ENCODE measurements at places on chromosomes 5 and 9.

DNA sequence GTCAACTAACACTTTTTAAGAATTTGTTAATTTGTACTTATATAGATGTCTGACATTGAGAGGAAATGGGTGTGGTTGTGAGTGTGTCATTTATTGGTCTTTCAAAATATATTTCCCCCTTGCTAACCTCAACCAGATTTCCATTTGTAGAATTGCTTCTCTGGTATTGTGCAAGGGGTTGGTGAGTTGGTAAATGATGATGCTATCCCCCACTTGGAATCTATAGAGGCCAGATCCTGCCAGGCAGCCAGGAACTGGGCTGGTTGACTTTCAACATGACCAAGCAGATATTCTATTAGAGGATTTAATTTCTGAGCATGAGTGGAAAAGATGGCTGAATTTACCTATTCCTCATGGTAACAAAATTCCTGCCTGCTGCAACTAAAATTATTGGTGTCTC is 306.6 kb upstream of the KIF2A start:
- DNase-seq = no peak

- no peak for DNase-seq
Observed at GRCh38 chr9:78210841-78211301, 25.0 kb upstream of the CEP78 start.

GRCh38 chr5:1975898-1976765 is 93.4 kb upstream of the IRX4 start:
- no peak for DNase-seq

- no peak for DNase-seq
Observed at GRCh38 chr9:78544230-78544629, 247.3 kb downstream of the PSAT1 start.

DNA sequence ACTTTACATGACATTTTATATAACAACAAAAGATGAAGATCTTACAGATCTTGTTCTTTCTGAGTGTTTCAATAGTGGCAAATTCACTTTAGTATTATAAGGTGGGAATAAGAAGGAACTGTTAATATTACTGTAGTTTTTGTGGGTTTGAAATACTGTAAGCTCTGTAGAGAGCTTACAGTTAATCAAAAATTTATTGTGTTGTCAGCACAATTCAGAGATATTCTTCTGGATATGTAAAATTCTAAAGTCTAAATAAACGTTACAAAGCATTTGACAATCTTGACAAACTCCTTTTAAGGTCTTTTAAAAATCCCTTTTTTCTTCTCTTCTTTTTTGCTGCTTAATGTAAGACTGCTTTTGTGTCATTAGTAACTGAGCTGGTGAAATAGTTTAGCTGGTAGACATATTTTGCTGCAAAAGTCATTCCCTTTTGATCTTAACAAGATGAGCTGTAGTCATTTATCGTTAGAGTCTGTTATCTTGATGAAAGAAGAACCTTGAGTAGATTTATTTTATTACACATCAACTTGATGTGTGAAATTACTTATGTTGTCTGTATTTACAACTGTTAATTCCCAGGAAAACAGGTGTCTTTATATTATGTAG is 186.0 kb downstream of the WDR70 start:
- no peak for DNase-seq

DNA sequence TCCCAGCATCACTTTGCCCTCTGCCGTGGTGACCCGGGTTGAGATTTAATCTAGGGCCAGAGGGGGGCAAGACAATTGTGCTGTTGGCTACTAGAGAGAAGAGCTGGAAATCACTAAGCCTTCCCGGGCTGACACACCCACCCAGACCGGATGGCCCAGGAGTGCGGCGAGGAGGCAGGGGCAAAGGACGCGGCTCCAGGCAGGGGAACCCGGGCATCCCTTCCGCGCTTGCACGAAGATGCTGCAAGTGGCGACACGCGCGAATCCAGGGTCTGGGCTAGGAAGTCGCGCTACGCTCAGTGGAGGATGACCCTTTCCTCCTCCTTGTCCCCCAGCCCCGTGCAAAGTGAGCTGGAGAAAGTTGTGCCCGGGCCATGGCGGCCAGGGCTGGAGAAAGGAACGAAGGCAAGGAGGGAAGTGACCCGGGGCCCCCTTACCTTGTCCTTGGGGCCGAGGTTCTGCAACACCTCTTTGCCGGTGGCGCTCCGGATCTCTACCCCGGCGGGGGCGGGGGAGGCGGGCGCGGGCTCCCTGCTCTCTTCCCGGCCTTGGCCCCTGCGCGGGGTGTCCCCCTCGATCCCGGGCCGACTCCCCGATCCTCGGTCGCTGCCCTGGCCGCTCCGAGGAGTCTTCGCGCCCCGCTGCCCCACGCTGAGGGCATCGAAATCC is 693 bp downstream of the DPYSL3 start:
- DNase-seq = no peak

GRCh38 chr5:94471521-94471920 is 146.9 kb downstream of the KIAA0825 start:
- no peak for DNase-seq

DNA sequence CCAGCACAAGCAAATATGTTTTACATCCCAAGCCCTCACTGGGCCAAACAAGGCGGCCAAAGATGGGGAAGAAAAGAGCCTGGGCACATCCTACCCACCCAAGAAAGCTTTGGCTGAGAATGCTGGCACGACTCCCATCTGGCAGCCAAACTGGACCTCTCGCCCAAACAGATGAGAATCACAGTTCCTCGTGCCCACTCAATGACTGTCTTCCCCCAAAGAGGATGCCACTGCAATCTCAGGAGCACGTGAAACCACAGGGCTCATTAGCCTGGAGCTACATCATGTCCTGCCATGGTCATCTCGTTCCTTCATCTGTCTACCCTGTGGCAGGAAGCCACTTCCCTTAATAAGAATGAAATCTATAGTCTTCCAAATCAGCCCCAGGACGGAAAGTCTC is 536.8 kb downstream of the BNC2 start:
- no peak for DNase-seq

GRCh38 chr9:36110434-36110833 is 26.1 kb upstream of the GLIPR2 start:
- no peak for DNase-seq

DNA sequence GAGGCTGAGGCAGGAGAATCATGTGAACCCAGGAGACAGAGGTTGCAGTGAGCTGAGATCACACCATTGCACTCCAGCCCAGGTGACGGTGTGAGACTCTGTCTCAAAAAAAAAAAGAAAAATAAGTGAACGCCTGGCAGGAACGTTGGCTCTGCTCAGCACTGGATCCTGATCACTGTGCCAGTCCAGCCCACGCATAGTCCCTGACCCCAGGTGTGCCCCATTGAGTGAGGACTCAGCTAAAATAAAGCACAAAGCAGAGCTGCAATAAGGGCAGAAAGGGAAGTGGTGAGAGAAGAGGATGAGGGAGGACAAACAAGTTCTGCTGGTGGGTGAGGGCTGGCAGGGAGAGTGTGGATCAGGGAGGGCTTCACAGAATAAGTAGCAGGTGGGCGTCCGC is 4.3 kb downstream of the GRHPR start:
- no peak for DNase-seq

- no peak for DNase-seq
Observed at GRCh38 chr5:62457071-62457470, 44.5 kb downstream of the IPO11 start.

DNA sequence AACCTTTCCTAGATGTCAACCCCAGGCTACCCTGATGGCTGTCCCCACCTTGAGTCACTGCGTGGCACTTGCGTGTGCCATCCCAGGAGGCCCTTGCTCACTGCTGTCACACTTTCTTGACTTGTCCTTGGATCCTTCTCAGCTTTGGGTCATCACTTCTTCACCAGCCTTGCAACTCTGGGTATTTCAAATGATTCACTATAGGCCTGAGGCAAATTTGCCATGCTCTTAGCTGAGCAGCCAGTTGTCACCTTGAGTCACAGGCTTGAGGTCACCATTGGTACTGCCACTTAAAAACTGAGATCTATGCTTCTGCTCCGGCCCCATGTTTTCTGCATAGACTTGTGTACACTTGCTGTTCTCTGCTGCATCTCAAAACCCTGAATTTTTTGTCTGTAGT is 84.7 kb downstream of the BASP1 start:
- DNase-seq = no peak

DNA sequence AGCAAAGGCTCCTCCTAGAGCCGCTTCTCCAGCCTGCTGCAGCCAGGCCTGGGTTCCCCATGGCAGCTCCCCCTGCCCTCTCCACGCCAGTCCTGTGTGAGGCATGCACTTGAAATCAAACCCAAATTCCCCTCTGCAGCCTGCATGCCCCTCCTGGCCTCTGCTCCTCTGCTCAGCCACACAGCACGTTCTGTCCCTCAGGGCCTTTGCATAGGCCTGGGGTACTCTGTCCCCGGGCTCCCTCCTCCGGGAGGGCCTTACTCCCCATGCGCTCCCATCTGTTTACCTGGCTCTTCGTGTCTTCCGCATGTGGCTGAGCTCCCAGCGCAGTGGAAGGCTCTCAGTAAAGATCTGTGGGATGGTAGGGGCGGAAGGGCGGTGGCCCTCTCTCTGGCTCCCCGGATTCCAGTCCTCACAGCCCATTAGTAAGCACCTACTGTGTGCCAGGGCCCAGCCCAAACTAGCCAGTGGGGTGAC is 203.5 kb upstream of the IER5L start:
- no peak for DNase-seq

- DNase-seq = no peak
Observed at GRCh38 chr9:105413525-105413924, 34.3 kb upstream of the FSD1L start.

- DNase-seq = no peak
Observed at GRCh38 chr9:81562231-81563019, 126.9 kb downstream of the TLE1 start.

DNA sequence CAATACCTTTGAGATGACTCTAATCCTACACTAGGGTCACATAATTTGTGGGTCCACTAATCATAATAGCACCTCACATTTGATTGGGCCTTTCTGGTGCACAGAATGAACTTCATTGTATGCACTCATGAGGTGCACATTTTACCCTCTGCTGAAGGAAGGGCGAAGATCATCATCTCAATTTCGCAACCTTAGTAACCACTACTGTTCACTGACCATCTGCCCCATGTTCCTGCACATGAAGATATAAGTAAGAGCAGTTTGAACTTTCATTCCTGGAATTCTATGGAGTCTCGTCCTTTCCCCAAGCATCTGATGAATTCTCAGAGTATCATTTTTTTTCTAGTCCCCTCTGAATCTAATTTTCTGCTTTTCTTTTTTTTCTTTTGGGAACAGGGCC is 21.2 kb downstream of the GAS1 start:
- no peak for DNase-seq

DNA sequence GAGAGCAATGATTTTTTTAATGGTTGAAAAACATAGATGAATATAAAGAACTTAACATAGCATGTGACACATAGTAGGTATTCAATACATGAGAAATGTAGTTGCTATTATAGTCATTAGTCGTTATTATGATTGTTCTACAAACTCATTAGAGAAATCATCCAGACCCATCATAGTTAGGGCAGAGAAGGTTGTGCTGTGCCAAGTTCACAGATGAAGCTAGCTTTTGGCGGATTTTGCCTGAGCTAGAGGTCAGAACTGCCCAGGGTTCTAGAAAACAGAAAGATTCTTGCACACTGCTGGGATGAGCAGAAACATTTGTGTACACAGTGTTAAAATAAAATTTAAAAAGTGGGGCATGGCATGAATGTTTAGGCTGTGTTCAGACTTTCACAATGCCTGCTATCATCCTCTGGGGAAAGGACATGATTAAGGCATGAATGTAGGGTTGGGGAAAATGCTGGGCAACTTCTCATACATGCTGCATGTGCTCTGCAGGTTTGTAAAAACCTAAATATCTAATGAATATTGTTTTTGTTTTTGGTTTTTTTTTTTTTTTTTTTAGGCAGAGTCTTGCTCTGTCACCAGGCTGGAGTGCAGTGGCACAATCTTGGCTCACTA is 33.3 kb upstream of the RAD23B start:
- no peak for DNase-seq

- no peak for DNase-seq
Observed at GRCh38 chr9:123541411-123541810, 185.4 kb downstream of the CRB2 start.

GRCh38 chr5:74717596-74717995 is 32.6 kb downstream of the HEXB start:
- DNase-seq = no peak
